ENCODE measurements at places on chromosomes 16 and 17.

GRCh38 chr16:72442385-72443158 lies 270.6 kb upstream of the PMFBP1 start:
- no peak for DNase-seq

GRCh38 chr16:1511662-1512569 lies 18.8 kb downstream of the TELO2 start:
- DNase-seq, result peak; percentile 13

DNA sequence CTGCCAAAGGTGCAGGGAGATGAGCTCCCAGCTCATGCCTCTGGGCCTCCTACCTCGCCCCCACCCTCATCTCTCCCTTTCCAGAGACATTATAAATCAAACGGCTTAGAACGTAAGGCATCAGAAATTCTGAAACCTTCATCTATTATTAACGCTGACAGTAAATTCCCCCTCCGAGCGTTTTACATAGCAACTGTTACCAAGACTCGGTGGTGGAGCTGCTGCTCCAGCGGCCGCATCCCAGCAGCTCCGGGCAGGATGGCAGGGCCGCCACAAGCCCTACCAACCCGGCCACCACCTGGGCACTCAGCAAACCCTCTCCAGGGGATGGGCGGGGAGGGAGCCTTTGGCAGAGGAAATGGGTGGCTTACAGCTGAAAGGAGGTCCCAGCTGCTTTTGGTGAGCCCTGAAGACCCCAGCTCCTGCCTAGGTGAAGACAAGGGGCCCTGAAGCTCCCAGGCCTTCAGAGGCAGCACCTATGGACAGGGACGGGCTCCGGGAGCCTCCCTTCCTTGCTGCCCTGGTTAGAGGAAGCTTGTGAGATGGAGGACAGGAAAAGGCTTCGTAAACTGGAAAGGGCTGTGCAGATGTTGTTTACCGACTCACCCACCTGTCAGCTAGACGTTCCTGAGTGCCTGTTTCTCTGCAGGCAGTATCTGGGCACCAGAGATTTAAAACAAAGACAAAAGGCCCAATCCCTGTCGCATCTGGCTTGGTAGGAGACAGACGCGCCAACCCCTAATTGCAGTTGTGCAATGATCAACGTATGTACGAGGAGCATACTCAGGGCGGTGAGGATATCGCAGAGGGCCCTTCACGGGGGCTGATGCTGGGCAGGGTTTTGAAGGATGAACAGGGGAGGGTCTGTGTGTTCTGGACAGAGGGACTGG lies 76.9 kb downstream of the RAI1 start:
- DNase-seq, result peak; percentile 92

GRCh38 chr17:2061441-2061958 lies 6.6 kb downstream of the HIC1 start:
- DNase-seq, result no peak

DNA sequence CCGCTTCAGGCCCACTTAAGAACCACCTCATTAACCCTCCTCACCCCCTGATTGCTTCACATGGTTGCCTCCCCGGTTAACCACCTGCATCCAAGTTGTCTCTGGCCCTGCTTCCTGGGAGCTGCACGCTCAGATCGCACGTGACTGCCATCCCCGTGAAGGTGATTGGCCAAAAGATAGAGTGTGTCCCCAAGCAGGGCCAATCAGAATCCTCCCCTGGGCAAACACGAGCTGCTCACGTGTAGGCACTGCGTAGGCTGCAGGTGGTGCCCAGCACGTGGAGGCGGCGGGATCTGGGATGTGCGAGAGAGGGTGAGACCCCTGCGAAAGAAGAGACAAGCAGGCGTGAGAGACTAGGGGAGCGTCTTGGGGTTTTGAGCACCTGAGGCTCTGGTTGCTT lies 111.8 kb upstream of the CRHR1 start:
- DNase-seq, result peak; percentile 96

DNA sequence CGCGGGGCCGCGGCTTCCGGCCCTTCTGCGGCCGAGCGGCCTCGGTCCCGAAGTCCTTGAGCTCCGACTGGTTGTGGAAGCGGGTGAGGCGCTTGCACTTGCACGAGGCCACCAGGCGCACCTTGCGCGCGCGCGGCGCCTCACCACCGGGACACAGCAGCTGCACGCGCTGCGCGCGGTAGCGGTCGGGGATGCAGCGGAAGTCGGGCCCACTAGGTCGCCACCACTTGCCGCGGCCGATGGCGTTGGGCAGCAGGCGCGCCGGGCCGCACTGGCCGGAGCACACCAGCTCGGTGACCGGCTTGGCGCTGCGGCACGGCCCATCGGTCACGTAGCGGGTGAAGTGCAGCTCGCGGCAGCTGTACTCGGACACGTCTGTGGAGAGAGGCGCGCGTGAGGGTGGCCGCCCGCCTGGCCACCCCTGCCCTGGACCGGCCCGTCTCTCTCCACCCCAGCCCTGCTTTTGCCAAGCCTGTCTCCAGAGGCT lies 3.2 kb downstream of the SOST start:
- DNase-seq, result peak; percentile 49

- DNase-seq, result no peak
Measured at GRCh38 chr17:64491994-64492393, 4.9 kb downstream of the POLG2 start.

DNA sequence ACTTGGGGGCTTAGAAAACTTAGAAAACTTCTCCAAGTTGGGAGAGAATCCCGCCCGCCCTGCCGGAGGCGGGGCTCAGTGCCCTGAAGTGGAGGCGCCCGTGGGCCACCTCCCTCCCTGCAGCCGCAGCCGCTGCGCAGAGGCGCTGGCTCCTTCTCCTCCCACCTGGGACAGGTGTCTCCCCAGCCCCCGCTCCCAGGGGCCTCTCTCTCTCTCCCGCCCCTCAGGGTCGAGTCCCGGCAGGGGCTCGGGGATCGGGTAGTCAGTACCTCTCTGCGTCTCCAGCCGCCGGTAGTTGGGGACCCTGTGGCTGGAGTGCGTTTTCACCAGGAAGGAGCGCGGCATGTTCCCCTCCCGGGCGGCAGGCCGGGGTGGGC lies 257 bp downstream of the SNAI3 start:
- no peak for DNase-seq

GRCh38 chr17:20184977-20185619 lies 175.9 kb downstream of the SPECC1 start:
- DNase-seq, result no peak

DNA sequence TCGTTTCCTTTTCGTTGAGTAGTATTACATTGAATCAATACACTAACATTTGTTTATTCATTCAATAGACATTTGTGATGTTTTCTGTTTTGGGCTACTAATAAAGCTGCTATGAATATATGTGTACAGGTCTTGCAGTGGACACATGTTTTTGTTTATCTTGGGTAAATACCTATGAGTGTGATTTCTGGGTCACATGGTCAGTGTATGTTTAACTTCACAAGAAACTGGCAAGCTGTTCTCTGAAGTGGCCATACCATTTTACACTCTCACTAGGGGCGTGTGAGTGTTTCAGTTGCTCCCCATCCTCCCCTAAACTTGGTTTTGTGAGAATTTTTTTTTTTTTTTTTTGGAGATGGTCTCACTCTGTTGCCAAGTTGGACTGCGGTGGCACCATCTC lies 35.0 kb downstream of the PKD1L3 start:
- DNase-seq, result no peak

- no peak for DNase-seq
Measured at GRCh38 chr17:40092581-40092980, 7.8 kb downstream of the NR1D1 start.

- no peak for DNase-seq
Measured at GRCh38 chr16:75576384-75576811, 10.2 kb downstream of the GABARAPL2 start.

DNA sequence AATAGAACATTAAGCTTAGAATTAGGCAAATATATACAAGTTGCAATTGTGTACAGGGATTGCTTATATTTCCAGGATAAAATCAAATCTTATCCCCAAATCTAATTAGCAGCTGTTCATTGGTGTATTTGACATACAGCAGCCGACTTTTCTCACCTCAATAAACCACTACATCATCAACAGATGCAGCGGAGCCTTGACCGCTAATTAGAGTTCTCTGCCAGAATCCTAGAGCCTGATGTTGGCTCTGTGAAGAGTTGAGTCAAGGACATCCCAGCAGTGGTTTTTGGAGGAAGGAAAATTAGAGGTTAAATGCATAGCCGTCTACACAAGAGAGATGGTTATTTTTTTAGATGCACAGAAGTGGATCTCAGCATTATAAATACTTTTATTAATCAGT lies 221.9 kb upstream of the CACNG5 start:
- DNase-seq, result peak; percentile 29

DNA sequence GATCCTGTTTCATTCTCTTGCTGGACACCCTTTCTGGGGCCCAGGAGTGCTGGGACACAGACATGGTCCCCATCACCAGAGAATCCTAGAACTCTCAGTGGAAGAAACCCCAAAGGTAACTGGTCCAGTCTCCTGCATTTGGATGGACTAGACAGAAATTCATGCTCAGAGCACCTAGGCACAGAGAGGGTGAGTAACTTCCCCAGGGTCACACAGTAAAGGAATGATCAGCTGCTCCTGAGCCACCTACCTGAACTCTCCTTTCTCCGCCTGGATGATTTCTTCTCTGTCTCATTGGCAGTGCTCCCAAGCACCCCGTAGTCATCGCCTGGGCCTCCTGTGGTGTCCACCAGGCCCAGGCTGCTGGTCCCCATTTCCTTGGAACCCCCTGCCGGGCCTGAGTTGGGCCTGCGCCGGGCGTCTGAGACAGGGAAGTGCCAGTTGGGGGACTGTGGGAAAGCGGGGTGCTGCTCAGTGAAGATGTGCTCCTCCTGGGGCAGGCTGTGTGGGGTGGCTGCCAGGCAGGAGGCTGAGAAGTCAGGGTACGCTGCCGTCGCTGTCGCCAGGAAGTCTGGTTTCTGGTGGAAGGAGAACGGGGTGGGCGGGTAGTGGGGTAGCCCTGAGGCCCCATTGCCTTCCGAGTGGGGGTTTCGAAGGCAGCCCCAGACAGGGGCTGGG lies 767 bp downstream of the MEOX1 start:
- no peak for DNase-seq

GRCh38 chr17:46028374-46028773 lies 29.3 kb downstream of the STH start:
- no peak for DNase-seq

DNA sequence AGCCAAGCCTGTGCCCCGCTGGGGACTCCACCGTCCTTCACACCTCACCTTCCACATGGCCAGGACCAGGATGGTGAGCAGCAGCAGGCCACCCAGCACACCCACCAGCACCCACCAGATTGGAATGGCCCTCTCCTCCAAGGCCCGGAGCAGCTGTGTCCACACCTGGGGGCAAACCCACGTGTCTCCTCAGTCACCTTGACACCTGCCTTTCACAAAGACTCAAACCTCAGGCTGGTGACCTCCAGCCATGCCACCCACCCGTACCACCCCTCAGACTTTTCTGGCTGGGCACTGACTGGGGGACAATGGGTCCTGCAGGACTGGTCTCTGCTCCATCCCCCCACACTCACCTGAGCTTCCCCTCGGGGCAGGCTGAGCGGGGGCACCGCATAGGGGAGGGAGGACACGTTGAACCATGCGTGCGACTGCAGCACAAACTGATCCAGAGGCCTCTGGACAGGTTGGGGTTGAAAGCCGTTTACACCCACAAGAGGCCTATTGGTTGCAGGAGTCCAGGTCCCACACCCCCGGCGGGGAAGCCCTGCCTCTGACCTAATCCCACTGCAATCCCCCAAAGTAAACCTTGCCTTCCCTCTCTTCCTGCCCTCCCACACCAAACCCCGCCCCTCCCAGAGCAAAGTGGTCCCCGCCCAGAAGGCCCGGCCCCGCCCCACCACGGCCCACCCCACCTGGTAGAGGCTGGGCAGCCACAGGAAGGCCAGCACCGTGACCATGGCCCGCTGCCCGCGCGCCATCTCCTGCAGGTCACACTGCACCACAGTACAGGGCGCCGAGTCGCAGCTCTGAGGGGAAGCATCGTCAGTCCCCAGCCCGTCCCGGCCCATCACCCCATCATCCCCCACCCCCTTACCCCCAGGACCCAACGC lies 10.9 kb upstream of the FAM171A2 start:
- no peak for DNase-seq

DNA sequence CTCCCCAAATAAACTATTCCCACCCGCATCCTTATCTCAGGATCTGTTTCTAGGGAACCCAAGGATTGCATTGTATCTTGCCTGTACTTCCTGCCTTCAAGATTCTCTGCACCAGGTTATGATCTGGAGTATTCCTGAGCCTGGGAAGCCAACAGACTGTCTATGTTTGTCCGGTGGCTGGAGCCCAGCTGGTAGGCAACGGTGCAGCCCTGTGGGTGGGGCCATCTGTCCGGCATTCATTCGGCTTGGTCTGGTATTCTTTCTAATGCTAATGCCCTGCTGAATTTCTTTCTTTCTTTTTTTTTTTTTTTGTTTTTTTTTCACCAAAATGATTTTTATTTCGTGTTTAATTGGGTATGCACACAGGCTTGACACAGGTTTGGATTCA lies 20.7 kb upstream of the TVP23A start:
- peak; percentile 22 for DNase-seq

DNA sequence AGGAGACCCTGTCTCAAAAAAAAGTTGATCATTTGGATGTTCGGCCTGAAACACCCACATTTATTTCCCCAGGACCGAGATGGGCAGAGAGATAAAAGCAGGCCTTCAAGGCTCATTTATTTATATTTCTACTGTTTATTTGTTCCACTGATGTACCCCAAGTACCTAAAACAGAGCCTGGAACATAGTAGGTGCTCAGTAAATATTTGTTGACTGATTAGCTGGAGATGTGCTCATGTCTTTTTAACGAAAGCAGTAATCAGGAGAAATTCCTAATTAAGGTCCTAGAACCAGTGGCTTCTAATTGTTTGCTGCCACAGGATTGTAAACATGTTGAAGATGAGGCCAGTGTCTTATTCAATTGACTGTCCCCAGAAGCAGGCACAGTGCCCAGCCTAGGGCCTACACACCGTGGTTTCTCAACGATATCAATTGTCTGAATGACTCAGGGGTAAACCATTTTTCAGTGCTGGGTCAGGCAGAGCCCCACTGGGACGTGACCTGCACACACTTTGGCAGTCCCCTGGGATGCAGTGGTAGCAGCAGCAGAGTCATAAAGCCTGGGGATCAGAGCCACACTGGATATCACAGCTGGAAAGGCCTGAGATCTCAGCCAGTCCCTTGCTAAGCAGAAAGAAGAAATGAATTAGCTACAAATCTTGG lies 34.8 kb downstream of the SOST start:
- DNase-seq, result no peak

- DNase-seq, result no peak
Measured at GRCh38 chr16:17330044-17330443, 140.7 kb downstream of the XYLT1 start.

- DNase-seq, result peak; percentile 45
Measured at GRCh38 chr17:44781551-44782325, 22.9 kb downstream of the ADAM11 start.

- no peak for DNase-seq
Measured at GRCh38 chr17:30780343-30780742, 44.1 kb downstream of the CRLF3 start.

DNA sequence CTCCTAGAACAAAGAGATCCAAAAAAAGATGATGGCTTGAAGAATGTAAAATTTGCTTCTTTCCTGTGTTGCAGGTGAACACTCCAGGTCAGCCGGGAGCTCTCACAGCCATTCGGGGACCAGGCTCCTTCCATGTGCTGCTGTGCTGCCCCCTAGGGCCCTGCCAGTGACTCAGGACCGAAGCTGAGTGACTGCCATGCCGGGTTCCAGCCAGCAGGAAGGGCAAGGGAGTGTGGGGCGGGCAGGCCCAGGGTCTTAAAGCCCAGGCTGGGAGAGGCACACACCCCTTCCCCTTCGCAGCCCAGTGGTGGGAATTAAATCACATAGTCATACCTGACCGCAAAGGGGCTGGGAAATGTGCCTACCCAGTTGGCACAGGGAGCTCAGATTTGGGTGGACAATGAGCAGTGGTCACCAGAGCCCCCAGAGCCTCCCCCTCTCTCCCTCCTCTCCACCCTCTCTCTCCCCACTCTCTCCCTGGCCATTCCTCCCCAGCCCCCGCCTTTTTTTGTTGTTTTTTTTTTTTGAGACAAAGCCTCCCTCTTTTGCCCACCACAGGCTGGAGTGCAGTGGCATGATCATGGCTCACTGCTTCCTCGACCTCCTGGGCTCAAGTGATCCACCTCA lies 11.5 kb downstream of the EPOP start:
- DNase-seq, result peak; percentile 92
